ENCODE measurements at places on chromosomes 6 and 20.

- DNase-seq: peak; percentile 49
Observed at GRCh38 chr6:79453558-79454042, 83.6 kb downstream of the LCA5 start.

GRCh38 chr6:13486679-13487121 is 700 bp downstream of the GFOD1 start:
- DNase-seq: peak; percentile 67

DNA sequence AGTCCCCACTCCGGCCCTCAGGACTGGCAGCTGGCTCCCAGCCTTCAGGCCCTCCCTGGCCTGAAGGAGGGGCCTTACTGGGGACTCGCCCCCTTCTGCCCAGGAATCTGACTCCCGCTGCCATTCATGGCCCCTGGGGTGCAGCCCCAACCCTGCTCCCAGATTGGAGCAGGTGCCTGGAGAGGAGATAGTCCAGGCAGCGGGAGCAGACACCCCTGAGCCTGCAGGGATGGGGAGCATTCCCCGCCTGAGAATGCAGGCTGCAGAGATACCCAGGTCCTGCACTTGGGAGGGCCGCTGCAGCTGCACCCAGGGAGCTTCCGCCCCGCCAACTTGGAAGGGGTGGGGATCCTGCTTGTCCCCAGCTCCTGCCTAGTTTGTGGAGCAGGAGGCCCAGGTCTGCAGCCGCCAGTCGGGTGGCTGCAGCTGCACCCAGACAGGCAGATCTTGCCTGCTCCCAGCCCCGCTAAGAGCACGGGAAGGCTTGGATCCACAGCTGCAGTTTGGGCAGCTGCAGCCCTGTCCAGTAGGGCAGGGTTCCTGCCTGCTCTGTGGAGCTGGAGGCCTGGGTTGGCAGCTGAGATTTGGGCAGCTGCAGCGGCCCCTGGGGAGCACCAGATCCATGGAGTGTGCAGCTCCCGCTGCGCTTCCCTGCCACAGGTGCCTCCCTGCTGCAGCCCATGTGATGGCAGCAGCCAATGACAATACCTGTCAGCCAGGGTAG is 5.2 kb downstream of the GTSF1L start:
- DNase-seq: no peak

- no peak for DNase-seq
Observed at GRCh38 chr6:53925891-53926290, 131.1 kb downstream of the LRRC1 start.

DNA sequence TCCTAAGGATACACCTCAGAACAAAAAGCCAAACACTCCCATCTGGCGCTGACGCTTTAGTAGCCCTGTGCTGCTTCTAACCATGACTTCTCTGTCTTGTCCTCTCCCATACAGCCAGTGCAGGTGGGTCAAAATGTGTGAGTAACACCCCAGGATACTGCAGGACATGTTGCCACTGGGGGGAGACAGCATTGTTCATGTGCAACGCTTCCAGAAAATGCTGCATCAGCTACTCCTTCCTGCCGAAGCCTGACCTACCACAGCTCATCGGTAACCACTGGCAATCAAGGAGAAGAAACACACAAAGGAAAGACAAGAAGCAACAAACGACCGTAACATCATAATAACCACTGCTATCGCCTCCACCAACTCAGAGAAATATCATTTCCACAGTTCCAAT is 1.4 kb downstream of the DEFB132 start:
- DNase-seq: no peak

DNA sequence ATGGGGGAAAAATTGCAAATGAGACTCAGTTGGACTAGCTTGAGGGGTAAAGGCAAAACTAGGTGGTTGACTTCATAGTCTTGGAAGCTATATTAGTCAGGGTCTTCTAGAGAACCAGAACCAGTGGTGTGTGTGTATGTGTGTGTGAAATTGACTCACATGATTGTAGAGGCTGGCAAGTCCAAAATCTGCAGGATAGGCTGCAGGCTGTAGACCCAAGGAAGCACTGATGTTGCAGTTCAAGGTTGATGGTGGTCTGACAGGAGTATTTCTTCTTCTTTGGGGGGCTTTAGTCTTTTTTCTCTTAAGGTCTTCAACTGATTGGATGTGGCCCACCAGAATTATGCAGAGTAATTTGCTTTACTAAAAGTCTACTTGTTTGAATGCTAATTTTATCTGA is 217.4 kb downstream of the MANEA start:
- DNase-seq: no peak

DNA sequence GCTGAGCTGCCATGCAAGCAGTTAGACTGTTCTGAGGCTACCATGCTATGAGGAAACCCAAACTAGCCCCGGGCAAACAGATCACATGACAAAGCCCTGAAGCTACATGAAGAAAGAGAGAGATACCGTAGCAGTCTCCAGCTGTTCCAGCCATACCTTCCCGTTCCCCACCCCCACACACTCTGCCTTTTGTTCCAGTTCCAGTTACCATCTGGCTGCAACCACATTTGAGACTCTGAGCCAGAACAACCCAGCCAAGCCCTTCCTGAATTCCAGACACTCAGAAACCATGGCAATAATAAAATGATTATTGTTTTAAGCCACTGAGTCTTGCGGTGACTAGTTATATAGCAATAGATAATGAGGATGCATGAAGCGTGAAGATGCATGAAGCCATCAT is 28.3 kb downstream of the RIN2 start:
- no peak for DNase-seq

GRCh38 chr6:111024681-111025080 is 42.8 kb downstream of the RPF2 start:
- no peak for DNase-seq

DNA sequence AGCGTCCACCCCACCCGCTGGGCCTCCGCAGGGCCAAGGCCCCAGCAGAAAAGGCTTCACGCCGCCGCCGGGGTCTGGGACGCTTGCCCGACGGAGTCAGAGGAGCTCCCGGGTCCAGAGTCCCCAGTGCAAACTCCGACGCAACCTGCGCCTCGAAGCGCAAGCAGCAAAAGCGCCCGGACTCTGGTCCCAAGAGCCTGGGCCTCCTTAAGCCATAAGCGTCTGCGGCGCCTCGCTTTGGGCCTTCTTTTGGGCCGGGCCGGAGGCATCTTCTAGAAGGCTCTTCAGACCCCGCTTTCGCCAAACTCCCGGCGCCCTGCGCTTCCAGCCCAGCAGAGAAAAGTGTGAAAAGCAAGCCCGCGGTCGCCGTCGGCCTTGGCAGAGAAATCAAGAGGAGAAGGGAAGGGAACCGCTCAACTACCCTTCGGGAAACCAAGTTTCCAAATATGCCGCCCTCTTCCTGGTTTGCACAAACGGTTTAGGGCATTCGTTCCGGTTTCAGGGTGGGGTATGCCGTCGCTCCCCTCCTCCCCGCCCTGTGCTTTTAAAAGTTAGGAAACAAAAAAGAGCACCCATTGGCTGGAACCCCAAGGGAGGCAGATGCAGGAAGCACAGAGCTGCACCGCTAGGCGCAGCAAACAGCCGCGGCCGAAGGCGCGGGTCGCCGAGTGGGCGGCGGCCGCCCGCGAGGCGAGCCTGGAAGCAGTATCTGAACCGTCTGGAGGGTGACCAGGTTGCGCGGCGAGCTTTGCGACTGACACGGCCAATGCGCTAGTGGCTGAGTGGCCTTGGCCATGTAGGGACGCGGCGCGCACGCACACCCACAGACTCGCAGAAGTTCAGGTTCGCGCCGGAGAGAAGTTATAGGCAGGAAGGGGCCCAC is 1.2 kb downstream of the TBX18 start:
- DNase-seq: no peak

GRCh38 chr20:37984018-37984785 is 49.1 kb downstream of the TTI1 start:
- DNase-seq: no peak

- DNase-seq: no peak
Observed at GRCh38 chr6:32439139-32439538, 548 bp upstream of the HLA-DRA start.

GRCh38 chr20:44409132-44409600 is 53.7 kb downstream of the HNF4A start:
- no peak for DNase-seq

DNA sequence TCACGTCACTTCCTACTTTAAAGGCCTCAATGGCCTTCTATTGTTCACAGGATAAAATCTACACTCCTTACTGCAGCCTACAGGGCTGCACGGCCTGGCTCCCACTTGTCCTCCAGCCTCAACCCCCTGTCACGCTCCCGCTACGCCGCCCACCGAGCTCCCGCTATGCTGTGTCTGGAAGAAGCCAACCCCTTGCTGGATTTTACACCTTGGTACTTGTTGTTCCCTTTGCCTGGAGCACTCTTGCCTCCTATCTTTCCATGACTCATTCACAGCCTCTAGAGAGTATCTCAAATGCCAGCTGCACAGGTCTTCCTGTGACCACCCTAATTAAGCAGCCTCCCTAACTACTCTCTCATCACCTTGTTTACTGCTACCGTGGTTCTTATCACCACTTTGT is 259.9 kb downstream of the PRKN start:
- no peak for DNase-seq

DNA sequence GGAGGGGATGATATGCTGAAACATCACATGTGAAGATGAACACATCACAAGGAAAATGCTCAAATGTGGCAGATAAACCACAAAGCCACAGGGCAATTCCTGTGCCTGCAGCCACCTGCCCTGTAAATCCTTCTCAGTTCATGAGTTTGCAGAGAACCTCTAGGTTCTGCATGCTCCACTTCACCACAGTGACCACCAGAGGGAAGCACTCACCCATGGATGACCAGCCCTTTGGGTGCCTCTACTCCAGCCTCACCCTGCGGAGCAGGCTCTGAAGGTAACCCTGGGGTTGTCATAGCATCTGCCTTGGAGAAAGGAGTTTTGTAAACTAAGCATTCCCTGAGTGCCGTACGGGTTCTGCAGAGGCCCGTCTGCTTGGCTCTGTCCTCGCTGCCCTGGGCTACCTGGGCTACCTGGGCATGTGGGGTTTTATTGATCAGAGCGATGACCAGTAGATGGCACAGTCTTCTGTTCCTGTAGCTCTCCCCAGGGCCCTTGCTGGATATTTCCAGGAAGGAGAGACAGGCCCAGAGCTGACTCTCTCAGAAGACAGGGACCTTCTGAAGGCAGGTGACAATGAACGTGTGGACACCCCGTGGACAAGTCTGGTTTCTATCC is 31.7 kb upstream of the CST1 start:
- DNase-seq: peak; percentile 79

- DNase-seq: no peak
Observed at GRCh38 chr20:57779401-57780003, 69.7 kb upstream of the PMEPA1 start.

DNA sequence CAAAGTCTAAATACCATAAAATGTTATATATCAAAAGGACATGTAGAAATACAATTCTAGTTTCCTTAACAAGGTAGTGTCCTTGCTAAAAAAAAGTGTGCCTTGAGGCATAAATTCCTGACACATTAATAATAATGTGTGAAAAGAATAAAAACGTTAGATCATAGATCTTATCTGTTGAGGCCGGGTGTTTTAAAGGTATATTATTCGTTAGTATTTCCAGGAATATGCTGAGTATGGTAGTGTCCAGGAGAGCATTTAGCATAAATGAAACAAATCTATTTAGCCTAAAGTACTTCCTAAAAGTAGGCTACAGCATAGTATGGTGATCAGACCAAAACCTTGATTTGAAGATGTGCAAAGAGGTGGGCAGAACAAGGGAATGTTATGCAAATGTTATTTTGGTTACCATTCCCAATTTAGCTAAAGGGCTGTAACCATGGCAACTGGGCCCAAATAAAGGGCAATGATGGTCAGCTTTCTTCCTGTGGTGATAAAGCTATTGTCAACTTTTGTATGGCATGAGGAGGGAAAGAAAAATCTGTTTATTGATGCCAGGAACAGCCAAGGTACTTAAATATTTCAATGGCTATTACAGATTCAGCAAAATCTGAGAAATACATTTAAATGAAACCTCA is 18.9 kb downstream of the MKKS start:
- DNase-seq: no peak

DNA sequence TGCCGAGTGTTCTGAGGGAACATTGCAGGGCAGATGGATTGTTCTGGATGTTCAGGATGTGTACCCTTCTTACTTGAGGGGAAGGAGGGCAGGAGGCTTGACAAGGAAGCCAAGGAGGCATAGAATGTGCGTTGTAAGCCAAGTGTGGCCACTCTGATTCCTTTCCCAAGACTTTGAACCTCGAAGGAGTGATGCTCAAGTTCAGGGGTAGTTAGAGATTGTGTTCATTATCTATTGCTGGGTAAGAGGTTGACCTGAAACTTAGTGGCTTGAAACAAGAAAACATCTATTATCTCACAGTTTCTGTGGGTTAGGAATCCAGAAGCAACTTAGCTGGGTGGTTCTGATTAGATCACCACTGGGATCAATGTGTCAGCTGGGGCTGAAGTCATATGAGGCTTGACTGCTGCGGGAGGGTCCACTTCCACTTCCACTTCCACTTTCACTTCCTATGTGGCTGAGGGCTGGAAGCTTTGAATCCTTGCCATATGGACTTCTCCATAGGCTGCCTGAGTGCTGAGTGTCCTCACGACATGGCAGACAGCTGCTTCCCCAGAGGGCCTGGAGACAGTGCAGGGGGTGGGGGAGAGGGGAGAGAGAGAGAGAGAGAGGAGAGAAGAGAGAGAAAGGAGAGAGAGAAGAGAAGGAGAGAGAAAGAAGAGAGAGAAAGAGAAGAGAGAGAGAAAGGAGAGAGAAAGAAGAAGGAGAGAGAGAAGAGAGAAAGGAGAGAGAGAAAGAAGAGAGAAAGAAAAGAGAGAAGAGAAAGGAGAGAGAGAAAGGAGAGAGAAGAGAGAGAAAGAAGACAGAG is 6.9 kb upstream of the CD40 start:
- no peak for DNase-seq

DNA sequence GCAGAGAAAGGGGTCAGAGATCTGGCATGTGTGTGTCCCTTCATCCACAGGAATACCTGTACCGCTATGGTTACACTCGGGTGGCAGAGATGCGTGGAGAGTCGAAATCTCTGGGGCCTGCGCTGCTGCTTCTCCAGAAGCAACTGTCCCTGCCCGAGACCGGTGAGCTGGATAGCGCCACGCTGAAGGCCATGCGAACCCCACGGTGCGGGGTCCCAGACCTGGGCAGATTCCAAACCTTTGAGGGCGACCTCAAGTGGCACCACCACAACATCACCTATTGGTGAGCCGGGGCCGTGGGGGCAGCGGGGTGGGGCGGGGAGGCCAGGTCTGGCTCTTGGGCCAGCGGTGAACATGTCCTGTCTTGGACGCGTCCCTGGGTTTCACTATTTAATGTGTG is 1.1 kb downstream of the MMP9 start:
- DNase-seq: no peak

DNA sequence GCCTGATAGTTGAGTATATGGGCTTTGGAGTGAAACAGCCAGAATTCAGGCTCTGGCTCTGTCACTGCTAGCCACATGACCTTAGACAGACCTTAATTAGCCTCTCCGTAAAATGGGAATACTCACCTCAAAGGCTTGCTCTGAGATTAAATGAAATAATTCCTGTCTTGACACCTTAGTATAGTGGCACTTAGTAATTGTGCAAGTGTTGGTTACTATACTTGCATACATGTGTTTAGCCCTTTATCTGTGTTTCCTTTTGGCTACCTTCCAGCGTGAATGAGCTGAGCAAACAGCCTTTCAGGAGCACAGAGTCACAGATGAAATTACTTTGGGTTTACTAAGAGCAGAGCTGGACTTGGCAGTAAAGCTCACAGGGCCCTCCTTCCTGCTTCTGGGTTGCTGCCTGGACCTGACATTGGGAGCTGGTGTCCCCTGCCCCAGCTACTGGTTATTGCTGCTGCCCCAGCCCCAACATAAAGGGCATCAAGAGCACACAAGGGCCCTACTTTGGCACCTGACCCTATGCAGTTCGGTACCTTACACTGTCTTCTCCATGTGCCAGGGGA is 32.8 kb downstream of the CD164 start:
- no peak for DNase-seq

GRCh38 chr6:138593909-138594757 is 94.8 kb upstream of the NHSL1 start:
- DNase-seq: no peak

All from DND-41 (cell line).